ENCODE measurements at places on chromosomes 2 and 18.

DNA sequence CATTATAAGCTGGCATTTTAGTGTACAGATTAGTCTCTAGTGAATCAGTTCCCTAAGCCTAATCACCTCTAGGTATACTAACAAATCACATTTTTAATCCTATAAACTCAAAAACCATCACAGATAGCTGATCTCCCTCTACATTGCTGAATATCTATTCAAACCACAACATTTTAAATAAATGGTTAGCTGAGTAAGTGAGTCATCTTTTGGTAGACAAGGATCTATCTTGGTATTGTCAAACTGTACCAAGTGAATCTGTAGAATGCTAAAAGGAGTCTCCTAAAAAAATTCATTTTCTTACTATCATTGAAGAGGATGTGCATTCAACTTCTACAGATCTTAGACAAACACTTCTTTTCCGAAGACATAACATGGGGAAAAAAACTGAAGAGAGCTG is 40.7 kb downstream of the INO80D start:
- no peak for DNase-seq

DNA sequence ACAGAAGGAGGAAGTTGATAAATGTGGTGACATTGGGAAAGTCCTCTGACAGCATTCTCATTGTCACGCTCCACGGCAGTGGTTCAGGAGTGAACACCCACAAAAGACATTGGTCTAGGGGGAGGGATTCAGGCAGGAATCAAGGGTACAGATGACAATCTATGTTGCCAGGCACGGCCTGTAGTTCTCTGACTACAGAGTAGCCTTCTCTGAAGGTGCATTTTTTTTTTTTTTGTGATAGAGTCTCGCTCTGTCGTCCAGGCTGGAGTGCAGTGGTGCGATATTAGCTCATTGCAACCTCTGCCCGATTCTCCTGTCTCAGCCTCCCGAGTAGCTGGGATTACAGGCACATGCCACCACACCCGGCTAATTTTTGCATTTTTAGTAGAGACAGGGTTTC is 7.4 kb upstream of the MOB1A start:
- no peak for DNase-seq

GRCh38 chr2:203621981-203622515 is 84.4 kb upstream of the CD28 start:
- DNase-seq, result no peak

- DNase-seq, result peak; percentile 84
Measured at GRCh38 chr18:57803103-57803969, at the start of gene ATP8B1. Gene ATP8B1 (minus strand): TSS chr18:57803315. CDS start chr18:57731807, 71,508 bp downstream.

DNA sequence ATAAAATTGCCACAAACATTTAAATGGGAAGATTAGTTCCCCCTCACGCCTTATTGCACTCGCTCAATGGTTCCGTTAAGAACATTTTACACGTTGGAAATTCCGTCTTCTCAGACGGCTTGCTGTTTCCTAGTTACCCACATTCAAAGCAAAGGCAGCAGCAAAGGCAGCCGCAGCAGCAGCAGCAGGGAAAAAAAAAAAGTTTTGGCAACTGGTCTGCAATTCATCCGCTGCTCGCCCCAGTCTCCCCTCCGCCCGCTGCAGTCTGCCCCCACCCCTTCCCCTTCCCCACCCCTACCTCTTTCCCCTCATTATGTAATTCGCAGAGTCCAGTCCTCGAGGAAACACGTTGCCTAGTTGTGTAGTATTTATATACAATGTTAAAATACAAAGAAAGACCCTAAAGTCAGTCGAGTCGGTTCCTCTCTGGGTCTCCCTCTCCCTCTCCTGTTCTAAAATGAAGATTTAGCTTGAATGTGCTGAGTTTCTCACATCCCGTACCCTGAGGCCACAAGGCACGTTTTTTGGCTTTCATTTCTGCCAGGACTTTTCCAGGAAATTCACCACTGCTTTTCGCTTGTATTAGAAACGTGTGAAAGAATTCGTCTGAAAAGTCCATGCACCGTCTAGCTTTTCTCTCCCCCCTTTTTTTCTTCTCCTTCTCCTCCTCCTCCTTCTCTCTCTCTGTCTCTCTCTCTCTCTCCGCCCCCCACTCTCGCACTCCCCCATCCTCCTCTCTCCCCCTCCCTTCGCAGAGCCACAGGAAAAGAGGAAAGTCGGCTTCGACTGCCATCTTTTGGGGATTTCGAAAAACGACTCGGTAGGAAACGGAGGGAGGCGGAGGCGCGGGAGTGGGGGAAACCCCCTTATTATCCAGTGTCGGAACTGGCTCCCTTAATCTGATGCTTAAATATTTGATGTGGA is 140.0 kb downstream of the MEIS1 start:
- peak; percentile 82 for DNase-seq

- no peak for DNase-seq
Measured at GRCh38 chr2:62344472-62344871, 148.6 kb downstream of the B3GNT2 start.
